Activated CD4-positive, alpha-beta memory T cell treated with anti-CD3 and anti-CD28 coated beads, Interleukin-2, amount 10 ng/mL, durations not matched to agents 7 days and 5 days (primary cell): ENCODE measurements at places on chromosomes 6 and 20. TPM values are rescaled to one million over a fixed set of nuclear protein-coding genes. Genes with fewer than 3 reads are reported as not detected.

DNA sequence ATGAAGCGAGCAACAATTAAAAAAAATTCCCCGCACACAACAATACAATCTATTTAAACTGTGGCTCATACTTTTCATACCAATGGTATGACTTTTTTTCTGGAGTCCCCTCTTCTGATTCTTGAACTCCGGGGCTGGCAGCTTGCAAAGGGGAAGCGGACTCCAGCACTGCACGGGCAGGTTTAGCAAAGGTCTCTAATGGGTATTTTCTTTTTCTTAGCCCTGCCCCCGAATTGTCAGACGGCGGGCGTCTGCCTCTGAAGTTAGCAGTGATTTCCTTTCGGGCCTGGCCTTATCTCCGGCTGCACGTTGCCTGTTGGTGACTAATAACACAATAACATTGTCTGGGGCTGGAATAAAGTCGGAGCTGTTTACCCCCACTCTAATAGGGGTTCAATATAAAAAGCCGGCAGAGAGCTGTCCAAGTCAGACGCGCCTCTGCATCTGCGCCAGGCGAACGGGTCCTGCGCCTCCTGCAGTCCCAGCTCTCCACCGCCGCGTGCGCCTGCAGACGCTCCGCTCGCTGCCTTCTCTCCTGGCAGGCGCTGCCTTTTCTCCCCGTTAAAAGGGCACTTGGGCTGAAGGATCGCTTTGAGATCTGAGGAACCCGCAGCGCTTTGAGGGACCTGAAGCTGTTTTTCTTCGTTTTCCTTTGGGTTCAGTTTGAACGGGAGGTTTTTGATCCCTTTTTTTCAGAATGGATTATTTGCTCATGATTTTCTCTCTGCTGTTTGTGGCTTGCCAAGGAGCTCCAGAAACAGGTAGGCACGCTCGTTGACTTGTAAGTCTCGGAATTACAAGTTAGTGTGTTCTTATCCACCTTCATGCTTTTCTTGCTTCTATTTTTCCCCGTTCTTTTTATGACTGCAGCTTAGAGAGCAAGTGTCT is at the start of gene EDN1:
TSS of gene EDN1 (plus strand) at position 429 of the 888 bp plus-strand sequence. CDS start at position 698, 269 bp downstream.
- DNase-seq: peak; percentile 55

- DNase-seq: no peak
Measured at GRCh38 chr6:73231986-73232391, 6.7 kb upstream of the KHDC1L start.

DNA sequence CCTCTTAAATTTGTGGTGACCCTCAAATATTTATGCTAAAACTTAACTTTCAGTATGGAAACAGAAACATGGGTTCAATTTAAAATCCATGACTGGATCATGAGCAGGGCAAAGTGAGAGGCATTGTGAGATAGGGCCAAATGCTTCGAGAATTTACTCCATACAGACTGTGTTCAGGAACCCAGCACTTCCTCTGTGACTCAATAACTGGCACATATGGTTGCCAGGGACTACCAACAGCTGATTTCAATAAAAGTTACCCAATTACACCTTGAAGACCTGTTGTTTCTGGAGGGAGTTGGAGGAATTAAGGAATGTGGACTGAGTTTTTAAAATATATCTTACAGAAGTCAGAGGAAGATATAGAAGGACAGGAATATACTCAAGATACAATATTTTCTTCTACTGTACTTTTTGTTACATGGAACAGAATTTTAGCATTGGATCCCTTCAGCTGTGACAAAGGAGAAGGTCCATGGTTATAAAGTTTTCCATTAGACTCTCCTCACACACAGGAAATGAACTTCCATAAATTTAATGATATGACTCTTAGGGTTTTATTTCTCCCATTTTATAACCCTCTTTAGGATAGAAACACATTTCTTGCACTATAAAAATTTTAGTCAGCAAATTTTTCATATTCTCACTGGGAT is 258.5 kb downstream of the KHDC1L start:
- DNase-seq: no peak

- DNase-seq: no peak
Measured at GRCh38 chr6:79894939-79895338, 52.4 kb downstream of the ELOVL4 start.

DNA sequence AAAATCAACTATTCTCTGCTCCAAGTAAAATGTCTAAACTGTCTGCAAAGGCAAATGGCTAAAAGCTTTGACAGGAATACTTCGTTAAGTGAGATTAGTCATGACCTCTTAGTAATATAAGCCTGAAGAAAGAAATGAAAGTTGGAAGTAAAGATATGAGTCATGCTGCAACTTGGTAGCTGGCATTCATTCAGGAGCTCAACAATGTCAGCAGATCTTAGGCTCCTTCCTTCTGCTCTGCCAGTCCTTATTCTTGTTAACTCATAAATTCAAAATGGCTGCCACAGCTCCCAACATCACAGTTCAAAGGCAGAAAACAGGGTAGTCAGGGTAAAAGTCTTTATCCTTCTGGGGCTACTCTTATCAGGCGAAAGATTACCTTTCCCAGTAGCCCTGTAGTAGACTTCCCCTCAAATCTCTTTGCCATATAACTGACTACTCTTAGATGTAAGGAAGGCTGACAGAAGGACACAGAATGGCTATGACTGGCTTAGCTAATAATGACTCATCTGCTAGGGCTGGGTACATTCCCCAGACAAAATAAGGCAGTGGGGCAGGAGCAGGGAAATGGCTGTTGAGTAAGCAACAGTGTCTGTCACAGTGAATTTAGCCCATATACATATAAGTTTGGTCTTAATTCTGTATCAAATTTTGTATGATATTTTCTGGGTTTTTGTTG is 24.4 kb upstream of the C6orf62 start:
- peak; percentile 22 for DNase-seq

- DNase-seq: no peak
Measured at GRCh38 chr6:11556309-11556708, 18.8 kb downstream of the TMEM170B start.

- DNase-seq: no peak
Measured at GRCh38 chr6:163548624-163549023, 134.1 kb downstream of the QKI start.

DNA sequence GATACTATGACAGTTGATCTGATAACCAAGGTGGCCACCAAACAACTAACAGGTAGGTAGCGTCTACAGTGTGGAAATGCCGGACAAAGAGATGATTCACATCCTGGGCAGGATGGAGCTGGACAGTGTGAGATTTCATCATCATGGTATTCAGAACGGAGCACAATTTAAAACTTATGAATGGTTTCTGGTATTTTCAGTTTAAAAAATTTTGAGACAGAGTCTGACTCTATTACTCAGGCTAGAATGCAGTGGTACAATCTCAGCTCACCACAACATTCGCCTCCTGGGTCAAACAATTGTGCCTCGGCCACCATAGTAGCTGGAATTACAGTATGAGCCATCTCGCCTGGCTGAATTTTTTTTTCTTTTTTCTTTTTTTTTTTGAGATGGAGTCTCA is 43.8 kb downstream of the CEP57L1 start:
- no peak for DNase-seq

DNA sequence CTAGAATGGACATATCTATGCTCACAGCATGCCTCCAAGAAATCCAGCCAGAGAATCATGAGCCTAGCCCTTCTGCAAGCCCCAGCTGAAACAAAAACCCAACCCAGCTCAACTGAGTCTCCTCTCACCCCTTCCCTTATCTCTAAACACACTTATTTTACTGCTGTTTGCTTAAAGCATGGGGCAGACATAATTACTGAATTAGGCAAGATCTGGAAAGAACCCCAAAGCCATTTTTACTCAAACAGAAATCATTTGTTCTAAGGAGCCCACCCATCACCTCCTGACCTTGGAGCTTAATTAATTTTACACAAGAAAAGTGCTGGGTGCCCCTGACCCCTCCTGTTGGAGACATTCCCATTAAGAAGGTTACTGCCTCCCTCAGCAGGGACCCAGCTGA is 291.6 kb downstream of the MAFB start:
- no peak for DNase-seq

- no peak for DNase-seq
Measured at GRCh38 chr6:86192123-86192522, 549.4 kb upstream of the SYNCRIP start.

DNA sequence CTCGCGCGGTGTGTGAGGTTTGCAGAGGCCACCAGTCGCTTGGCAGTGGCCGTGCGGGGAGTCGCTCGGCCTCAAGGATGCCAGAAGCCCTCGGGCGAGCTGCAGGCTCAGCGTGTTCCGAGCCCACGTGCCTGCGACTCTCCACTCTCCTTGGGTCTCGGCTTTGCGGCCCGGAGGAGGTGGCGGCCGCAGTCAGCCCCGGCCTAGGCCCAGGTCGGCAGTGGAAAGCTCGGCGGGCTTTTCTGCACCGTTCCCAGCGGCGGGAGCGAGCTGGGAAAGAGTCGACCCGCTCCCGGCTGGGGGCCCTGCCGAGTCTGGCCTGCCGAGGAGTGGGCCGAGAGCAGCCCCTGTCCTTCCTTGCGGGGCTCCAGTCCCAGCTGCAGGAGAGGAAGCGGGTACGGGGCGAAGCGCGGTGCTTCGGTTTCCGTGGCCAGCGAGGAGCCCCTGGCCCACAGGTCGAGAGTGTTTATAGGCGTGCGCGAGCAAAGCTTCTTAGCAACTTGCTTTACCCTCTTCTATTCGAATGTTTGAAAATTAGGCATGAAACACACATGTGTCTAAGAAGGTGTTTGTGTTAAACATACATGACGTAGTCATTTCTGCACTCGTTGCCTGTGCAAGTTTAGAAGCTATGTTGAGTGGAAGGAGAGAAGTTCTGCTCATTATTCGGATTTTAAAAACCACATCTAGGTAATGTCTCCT is 5.6 kb downstream of the FOXC1 start:
- no peak for DNase-seq

DNA sequence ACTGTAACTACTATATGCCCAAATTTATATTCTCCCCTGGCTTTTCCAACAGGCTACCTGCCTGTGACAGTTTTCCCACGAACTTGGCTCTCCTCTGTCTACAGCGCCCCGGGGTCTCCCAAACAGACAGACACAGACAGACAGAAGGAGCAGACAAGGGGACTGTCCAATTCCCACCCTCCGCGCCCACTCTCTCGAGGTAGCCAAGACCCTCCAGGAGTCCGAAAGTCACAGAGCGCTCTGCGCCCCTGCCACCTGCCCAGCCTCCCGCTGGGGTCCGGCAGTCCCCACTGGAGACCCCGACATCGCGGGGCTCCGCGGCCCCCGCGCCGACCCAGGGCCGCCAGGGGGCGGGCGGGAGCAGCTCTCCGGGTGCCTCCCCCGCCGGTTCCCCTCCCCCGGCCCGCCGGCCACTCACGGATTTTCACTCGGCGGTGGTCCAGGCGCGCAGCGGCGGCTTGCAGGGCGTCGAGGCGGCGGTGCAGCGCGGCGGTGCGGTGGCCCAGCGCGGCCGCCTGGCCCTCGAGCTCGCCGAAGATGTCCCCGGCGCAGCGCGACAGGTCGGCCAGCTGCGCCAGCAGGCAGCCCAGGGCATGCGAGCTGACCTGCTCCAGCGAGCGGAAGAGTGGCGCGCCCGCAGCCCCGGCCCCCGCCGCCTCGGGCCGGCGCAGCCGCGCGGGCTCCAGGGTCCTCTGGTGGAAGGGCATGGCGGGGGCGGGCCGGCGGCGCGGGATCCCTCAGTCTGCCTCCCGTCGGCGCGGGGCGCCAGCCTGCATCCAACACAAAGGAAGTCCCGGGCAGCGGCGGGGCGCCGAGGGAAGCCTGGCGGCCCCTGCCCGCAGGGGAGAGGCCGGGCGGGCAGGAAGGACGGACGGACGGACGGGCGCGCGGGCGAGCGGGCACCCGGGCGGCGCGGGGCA is 81.3 kb upstream of the CCDC28A start:
- peak; percentile 64 for DNase-seq

- DNase-seq: no peak
Measured at GRCh38 chr6:23410439-23410838, 715.6 kb upstream of the NRSN1 start.

DNA sequence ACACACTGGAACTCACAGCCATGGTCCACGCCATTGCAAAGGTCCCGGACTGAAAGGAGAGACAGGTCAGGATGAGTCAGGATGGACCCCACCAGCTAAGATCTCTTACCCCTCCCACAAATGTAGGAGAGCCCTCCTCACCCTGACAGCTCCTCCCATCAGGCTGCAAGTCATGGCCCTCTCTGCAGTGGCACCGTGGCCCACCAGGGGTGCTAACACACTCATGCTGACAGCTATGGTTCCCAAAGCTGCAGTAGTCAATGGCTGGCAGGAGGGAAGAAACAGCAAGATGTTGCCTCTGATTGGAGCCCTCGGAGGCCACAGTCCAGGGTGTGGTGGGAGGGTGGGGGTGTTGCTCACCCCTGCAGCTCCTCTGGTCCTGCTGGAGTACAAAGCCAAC is 5.7 kb upstream of the RBPJL start:
- DNase-seq: peak; percentile 49

GRCh38 chr6:42280966-42281533 is 63.4 kb upstream of the MRPS10 start:
- no peak for DNase-seq

DNA sequence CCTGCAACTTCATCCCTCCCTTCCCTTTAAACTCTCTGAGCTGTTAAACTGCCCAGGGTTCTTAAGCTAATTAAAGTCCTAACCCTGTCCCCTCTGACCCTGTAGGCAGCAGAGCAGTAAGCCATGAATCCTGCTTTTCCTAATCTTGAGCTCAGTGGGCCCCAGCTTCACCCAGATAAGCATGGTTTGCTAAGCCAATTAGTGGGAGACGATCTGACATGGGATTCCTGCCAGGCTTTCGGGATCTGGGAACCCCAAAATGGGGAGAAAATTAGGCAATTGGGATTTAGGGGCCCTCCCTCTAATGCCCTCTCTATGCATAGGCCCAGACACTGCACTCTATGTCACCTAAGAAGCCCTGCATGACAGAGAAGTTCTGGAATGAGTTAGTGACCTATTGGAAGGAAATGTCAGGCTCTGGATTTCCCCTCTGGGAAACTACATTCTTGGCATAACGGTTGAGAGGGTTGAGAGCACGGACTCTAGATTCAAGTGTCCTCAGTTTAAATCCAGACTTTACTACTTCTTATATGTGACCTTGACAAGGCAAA is 4.6 kb downstream of the XKR7 start:
- DNase-seq: no peak

- no peak for DNase-seq
Measured at GRCh38 chr6:111565326-111566221, 40.1 kb downstream of the TRAF3IP2 start.

DNA sequence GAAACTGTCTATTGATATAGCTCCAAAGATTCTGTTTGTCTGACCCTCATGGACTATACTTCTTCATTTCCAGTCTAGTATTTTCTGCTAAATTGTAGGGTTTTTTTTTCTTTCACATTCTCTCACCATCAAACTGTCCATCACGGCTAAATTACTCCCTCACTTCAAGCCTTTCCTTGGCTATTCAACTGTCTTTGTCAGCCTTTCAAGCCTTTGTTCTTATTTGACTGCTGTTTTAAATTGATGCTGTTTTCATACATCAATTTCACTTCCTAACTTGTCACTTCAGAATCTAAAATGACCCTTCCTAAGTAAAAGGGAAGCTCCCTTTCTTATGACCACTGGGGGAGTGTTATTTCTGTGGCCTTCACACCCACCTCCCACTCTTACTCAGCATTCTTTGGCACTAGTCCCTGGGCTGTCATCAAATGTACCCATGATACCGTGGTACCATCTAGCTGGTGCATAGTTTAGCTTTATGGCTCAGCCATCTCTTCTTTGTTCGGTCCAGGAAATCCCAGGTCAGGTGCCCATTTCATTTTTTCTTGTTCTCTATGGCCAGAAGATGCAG is 8.6 kb downstream of the GJA1 start:
- DNase-seq: no peak

- DNase-seq: no peak
Measured at GRCh38 chr6:116096979-116097816, 3.5 kb upstream of the NT5DC1 start.

The SCUBE3 gene
- not detected for total RNA-seq

The BPIFB3 gene
- not detected for total RNA-seq

The DCDC2 gene
- not detected for total RNA-seq

The KIAA1755 gene
- total RNA-seq: not detected

The SRMS gene
- not detected for total RNA-seq

The FERMT1 gene
- total RNA-seq: not detected

The PAK1IP1 gene
- total RNA-seq: 10.1 TPM

The CGAS gene
- total RNA-seq: 47.8 TPM

The CDKAL1 gene
- 23.0 TPM for total RNA-seq
